ENCODE measurements at places on chromosomes 3 and 15. TPM values are rescaled to one million over a fixed set of nuclear protein-coding genes. Genes with fewer than 3 reads are reported as not detected.

DNA sequence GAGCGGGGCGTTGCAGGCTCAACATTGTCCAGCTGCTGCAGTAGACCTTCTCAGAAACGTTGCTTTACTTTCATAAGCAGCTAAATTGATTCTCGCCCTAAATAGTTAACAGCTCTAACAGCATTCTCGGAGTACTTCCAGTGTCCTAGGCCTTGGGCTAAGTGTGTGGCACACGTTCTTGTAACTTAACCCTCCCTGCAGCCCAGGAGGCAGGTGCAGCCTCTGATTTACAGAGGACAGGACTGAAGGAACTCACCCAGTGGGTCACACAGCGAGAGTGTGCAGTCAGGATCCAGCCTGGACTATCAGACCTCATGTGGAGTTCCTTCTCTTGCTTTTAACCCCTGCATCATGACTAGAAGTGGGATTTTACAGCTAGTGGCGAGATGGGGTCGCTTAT is 312.8 kb upstream of the C2CD4B start:
- no peak for DNase-seq
- peaks cover 23% of the 10 kb centered on the region for H3K4me1 ChIP-seq
- no peaks in the 10 kb centered on the region for H3K36me3 ChIP-seq
- no peak overlapping the region for H3K4me3 ChIP-seq

- H3K4me3 ChIP-seq = no peak overlapping the region
- peak; percentile 58 for DNase-seq
- H3K4me1 ChIP-seq = peaks cover 17% of the 10 kb centered on the region
- peak overlapping the region; percentile 83 for H3K27ac ChIP-seq
- no peaks in the 10 kb centered on the region for H3K36me3 ChIP-seq
Measured at GRCh38 chr15:75705854-75706681, 6.6 kb downstream of the CSPG4 start.

Gene CLCN2
- total RNA-seq = 1.8 TPM

Gene SEMA3G
- 26.2 TPM for total RNA-seq

Gene C3orf52
- total RNA-seq = 7.0 TPM

DNA sequence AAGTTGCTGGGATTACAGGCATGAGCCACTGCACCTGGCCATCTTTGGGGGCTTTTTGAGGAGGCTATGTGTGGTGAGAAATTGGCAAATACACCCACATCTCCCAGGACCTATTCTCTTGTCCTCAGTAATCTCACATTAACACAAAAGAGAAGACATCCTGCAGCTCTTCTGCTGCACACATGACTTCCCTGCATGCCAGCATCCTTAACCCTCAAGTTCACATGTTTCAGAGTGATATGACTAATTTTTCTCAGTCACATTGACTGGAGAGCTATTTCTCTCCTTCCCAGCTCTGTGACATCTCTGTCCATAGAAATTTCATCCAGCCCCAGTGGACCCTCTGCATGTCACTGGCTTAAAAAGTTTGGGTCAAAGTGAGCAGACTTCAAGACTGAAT is 1.9 kb upstream of the SKIC8 start:
- H3K4me3 ChIP-seq = no peak overlapping the region
- DNase-seq = no peak
- H3K4me1 ChIP-seq = no peaks in the 10 kb centered on the region

- H3K27me3 ChIP-seq = no peaks in the 10 kb centered on the region
- H3K4me1 ChIP-seq = no peaks in the 10 kb centered on the region
- H3K27ac ChIP-seq = no peak overlapping the region
- no peak overlapping the region for H3K4me3 ChIP-seq
- H3K36me3 ChIP-seq = no peaks in the 10 kb centered on the region
- DNase-seq = no peak
Measured at GRCh38 chr3:109191421-109191820, 54.9 kb downstream of the C3orf85 start.

All from heart left ventricle (tissue), 16 donors.